ENCODE measurements at places on chromosomes 1 and 21.

DNA sequence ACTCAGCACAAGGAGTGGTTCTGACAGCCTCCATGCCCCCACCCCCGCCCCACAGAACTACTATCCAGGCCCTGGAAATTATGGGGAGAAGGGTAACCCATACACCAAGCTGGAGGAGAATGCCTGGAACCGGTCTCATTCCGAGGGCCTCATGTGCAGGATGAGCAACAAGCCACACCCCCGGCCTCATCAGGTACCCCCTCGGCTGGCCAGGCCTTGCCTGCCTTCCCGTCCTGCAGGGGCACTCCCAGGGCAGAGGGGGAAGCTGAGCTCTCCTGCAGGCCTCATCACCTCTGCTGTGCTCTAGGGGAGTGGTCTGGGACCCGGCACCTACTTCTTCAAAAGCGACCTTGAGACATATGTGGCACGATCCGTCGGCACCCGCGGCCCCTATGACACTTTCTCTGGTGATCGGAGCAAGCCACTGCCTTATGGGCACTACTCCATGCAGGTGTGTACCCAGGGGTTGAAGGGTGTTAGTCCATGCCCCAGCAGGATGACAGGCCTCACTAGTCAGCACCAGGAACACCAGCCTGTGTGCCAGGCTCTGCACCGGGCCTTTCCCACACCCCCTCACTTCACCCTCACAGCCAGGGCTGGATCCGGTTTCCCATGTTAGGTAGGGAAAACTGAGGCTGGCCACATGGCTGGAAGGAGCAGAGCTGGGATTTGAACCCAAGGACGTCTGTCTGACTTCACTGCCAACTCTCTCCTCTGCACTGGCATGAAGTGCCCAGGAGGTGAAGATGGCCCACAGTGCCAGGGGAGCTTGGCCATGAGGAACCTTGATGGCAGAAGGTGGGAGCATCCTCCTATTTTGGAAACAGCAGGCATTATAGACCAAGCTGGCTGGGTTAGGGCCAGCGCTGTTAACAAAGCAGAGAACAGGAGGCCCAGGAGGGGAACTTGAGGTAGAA lies 10.9 kb upstream of the TTC22 start:
- DNase-seq: no peak

DNA sequence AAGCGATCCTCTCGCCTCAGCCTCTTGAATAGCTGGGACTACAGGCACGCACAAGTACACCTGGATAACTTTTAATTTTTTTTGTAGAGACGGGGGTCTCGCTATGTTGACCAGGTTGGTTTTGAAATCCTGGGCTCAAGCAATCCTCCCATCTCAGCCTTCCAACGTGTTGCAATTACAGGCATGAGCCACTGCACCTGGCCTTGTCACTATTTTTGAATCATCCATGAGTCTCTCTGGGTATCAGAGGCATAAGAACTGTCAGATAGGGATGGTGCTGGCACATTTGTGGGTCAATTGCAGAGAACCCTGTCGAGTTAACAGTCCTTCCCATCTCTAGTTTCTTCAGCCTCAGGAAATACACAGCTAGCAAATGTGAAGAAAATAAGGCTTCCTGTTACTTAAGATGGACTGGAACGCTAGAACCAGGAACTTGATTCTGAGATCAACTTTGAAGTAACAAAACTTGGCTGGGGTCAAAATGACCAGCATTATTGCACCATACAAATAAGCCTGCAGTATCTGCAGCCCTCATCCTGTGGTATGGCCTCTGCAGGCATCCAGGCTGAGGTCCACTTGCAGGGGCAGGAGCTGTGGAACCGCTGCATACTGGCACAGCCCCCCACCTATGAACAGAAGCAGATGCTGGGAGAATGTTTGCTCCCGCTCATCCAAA lies 124.3 kb upstream of the GADD45A start:
- no peak for DNase-seq

DNA sequence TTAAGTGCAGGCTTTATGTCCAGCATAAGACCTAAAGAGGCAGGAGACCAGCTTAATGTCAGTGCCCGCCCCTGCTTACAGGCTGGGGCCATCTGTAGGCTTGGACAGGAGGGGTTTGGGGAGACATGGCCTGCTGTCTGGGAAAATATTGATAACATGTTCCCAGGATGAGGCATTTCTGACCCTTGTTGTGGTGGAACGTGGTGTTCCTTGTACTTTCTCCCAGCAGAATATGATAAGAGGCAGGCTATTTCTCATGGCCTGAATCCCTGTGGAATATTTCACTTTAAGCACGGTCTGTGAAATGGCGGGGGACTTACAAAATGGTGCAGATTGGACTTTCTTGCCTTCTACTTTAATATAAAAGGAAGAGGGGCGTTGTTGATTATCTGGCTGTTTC lies 41.9 kb upstream of the PLA2G5 start:
- no peak for DNase-seq

- DNase-seq: no peak
These were observed 11.4 kb downstream of the SMYD2 start for GRCh38 chr1:214292322-214292721.

- DNase-seq: peak; percentile 71
These were observed at the start of gene VAMP3 for GRCh38 chr1:7770997-7771822. VAMP3 (plus strand) TSS chr1:7771296; CDS start chr1:7771384, 88 bp downstream.

- peak; percentile 60 for DNase-seq
These were observed 13.5 kb downstream of the ESPN start for GRCh38 chr1:6438047-6438525.

GRCh38 chr1:97925151-97925550 lies 4.3 kb upstream of the DPYD start:
- no peak for DNase-seq

DNA sequence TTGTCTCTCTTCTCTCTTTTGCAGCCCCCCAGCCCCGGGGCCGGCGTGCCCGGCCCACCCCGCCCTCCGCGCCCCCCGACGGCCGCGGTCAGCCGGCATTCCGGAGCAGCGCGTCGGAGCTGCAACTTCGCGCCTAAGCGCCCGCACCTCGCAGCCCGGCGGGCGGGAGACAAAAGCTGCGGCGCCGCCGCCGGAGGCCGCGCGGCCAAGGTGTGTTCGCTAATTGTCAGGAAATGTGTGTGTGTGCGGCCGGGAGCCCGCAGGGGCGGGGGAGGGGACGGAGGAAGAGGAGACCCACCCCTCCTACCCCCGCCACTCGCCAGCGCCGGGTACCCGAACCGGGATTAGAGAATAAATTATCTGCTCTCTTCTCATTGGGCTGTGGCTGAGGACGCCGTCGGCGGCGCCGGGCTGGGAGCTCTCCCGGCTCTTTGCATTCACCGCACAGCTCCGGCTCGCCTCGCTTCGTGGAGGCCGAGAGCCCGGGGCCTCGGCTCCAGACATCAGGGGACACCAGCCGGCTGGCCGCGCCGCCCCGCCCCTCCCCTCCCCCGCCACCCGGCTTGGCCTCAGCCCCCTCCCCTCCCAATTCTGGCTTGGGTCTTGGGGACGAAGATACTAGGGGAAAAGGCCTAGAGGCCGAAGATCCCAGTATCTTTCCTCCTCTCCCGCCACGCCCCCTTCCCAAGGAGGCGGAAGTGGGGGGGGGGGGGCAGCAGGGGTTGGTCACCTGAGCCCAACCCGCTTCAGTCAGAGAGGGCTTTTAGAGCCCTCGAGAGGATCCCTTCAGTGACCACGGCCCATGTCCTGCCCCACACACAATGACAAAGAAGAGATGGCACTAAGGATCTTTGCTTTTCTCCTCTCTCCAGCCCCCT lies 1.3 kb upstream of the BLACAT1 start:
- no peak for DNase-seq

- DNase-seq: no peak
These were observed 13.3 kb upstream of the SPOCD1 start for GRCh38 chr1:31828926-31829690.

GRCh38 chr21:41175080-41175479 lies 7.1 kb downstream of the BACE2 start:
- no peak for DNase-seq

DNA sequence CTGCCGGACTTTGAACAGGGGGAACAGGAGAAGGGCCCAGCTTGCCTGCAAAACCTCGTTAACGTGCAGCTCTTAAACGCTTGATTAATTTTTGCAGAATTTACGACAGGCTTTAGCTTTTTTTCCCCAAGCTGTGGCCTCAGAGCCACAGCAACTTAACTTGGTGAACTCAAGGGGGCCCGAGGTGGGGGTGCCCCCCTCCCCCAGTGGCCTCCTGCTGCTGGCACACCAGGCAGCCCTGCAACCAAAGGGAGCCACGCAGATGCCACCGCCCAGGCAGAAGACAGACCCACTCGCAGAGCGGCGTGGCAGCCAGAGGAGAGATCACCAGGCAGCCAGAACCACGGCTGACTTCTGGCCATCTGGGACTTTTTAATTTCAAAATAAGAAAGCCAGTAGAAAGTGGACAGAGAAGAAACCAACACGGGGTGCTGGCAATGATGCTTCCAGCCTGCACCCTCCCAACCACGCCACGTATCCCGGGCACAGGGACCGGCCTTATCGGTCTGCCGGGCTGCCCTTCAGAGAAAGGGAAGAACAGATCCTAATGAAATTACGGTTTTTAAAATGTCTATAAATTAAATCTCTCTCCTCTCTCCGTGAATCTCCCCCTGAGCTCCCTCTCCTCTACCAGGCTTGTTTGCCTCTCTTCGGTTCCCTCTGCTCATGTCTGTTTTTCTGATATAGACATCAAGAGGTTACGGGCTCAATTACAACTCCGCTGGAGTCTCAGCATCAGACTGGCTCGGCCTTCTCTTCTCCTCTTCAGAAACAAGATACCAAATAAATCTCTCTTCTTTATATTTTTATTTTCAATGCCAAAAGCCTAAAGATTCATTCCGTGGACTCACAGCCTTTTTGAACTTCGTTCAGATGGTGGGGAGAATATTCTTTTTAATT lies 6.4 kb downstream of the CASZ1 start:
- no peak for DNase-seq

- no peak for DNase-seq
These were observed 68.5 kb upstream of the DUSP10 start for GRCh38 chr1:221810406-221810805.

- peak; percentile 11 for DNase-seq
These were observed 9.5 kb upstream of the SLC19A2 start for GRCh38 chr1:169495046-169495775.

DNA sequence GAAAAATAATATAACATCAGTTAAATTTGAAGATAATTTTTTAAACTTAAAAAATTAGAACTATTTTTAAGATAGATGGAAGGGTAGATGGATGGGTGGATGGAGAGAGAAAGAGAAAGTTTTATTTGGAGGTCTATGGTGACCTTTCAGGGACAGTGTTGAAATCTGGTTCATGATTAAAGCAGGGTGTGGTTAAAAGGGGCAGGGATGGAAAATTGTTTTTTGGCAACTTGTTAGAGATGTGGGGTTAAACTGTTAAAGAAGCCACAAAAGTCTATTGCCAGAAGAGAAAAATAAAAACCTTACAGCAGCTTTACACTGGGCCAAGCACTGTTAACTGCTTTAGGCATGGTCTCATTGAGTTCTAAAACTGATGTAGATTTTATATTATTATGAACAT lies 134.9 kb upstream of the GORAB start:
- no peak for DNase-seq

DNA sequence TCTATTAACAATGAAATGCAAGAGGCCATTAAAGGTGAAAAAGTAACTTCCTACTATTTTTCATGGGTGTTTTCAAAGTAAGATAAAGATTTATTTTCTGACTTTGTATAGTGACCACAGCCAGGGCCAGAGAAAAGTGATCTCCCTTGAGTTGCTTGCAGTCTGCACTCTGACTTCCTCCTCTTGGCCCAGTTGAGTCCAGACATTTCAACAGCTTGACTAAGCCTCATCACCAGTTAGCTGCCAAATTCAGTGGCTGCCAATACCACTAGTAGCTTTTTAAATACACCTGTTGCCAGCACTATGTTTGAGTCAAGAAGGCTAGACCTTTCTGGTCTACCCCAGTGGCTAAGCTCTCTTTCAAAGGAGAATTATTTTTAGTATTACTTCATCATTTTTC lies 3.7 kb upstream of the NEK7 start:
- DNase-seq: no peak

DNA sequence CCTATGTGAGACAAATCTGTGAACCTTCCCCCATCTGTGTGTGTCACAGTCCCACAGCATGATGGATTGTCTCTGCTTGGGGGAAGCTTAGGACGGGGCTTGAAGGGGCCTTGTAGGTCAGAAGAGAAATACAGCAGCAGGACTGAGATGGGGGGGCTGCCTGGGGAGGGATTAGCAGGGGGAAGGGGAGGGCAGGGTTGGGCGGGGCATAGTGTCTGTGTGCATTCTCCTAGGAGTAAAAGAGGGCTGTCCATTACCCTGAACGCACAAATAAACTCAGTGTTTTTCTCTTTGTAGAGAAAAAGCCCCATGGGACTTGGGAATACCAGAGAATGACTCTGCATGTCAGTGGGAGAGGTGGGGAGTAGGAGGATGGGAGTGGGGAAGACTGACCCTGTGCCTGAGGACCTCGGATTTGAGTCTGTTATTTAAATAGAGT lies 16.4 kb downstream of the RNF220 start:
- DNase-seq: no peak

DNA sequence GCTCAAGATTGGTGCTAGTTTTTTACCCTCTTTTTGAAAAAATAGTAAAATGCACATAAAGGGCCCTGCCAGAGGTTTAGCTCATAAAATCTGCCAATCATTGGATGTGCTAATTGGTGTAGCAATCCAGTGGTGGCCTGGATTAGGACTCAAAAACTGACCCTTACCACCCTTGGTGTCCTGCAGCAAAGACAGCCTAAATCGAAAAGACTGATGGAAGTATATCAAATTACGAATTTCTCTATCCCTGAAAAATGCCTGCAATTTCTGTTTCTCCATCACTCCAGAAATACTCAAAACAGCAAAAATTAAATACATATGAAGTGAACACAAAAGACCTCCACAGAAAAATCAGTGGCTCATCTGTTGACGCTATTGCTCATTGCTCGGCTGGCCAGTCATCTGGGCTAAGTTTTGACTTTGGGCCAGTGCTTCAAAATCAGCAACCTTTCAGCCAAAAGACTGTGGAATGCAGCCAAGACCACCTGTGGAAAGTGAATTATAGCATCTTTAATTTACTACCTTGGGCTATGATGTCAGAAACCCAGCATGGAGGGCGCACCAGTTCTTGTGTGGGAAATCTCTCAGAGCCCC lies 30.0 kb downstream of the WLS start:
- no peak for DNase-seq

GRCh38 chr1:178417858-178418257 lies 78.9 kb downstream of the CLEC20A start:
- peak; percentile 8 for DNase-seq

- DNase-seq: no peak
These were observed 77.3 kb downstream of the DHRS3 start for GRCh38 chr1:12540580-12541273.

- DNase-seq: no peak
These were observed 15.9 kb downstream of the TXNIP start for GRCh38 chr1:145980457-145980994.
